SK-N-DZ (cell line): ENCODE measurements at places on chromosomes 7 and 10.

GRCh38 chr7:37686556-37687345 lies 3.2 kb downstream of the GPR141 start:
- no peak for DNase-seq

DNA sequence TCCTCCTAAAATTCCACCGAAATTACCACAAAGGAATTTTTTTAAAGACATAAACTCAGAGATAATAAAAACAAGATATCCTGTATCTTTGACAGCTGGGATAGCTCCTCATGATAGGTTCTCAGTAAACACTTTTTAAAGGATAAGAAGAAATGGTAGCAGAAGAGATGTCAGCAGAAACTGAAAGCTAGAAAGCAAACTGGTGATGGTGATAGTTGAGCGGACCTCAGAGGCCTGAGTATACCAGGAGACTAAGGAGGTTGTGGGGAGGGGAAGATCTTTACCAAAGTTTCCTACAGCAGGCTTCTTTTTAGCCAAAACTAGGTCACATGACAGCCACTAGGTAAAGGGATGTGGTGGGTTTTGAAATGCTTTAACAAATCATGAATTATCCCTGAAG lies 22.5 kb downstream of the PCGF5 start:
- DNase-seq = no peak

DNA sequence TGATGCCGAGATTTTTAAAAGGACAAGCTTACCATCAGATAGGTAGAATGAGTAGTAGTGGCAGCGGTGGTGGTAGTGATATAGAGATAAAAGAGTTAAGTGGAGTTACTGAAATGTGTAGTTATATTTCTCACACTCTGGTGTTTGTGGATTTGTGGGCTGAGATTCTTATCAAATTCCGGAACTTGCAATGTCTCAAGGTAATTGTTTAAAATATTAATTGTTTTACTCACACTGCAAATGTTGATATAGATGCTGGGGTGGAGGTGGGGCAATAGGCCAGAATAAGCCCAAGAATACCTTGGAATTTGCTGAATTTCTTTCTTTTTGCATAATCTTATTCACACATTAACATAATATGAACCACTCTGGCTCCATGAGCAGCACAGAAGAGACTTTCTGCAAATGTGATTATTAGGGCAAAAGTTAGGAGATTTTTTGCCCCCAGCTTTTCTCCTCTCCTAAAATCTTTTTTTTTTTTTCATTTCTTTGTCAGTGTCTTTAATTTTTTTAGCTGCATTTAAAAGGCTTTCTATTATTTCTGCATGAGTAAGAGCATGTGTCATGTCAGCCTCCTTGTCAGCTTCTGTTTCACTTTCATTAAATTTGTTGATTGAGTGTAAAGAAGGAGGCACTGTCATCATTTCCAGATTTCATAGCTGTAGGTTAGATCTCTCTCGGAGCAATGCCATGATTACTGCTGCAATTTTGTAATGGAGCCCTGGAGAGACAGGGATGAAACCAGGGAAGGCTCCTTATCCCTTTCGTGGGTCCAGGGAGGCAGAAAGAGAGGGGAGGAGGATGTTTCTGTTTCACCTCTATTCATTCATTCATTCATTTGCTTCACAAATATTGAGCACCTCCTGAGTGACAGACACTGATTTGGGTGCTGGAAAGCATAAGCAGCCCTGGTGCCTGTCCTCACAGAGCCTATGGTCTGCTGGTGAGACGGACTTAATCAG lies 13.1 kb upstream of the SGMS1 start:
- DNase-seq = no peak

DNA sequence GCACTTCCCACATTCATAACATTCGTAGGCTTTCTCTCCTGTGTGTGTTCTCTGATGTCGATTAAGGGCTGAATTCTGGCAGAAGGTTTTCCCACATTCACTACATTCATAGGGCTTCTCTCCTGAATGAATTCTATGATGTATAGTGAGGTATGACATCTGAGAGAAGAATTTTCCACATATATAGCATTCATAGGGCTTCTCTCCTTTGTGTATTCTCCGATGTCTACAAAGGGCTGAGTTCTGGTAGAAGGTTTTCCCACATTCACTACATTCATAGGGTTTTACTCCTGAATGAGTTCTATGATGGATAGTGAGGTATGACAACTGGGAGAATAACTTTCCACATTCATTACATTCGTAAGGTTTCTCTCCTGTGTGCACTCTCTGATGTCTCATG lies 15.6 kb downstream of the ZNF12 start:
- DNase-seq = no peak

- no peak for DNase-seq
Measured at GRCh38 chr10:113305871-113306270, 247.0 kb upstream of the HABP2 start.

DNA sequence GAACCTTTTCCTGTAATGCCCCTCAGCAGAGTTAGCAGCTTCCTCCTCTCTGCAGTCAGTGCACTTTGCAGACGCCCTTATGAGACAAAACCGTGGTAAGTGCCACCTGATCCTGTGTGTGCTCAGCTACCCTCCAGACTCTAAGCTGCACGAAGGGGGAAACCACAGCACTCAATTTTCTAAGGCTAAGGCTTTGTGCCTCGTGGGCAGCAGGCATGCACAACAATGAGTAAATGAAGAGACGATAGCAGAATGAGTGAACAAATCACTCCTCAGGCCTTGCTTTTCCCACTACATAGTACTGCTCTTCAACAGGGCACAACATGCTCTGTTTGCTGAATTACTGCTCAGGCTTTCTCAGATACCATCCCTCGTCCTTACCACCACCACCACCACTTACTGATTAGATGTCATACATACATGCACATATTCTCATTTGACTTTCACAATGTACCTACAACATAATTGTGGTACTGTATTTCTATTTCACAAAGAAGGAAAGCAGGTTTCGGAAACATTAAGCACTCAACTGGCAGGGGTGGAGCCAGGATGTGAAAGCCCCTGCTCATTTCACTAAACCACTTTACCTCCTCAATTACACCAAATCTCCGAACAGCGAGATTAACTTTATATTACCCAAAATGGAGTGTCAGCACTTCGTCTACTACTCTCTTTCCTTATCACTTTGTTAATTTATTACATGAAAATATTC lies 85.4 kb downstream of the ICA1 start:
- DNase-seq = no peak

DNA sequence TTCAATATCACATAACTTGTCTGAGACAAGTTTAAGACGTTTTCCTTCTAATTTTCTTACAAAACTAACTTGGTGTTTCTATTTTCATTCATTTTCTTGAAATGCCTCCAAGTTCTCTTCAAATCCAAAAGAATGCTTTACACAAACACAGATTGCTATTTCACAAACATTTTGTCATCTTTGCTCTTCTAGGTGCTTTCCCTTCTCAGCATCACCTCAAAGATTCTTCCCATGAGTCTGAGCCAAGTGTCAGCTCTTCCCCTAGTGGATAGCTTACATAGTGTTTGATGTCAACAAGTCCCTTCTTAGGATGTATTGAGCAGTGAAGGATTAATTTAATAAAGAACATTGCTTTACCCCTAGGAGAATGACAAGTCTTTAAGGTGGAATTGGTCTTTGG lies 38.1 kb upstream of the SEMA3A start:
- DNase-seq = peak; percentile 3

- no peak for DNase-seq
Measured at GRCh38 chr7:158270856-158271413, 316.7 kb downstream of the PTPRN2 start.

DNA sequence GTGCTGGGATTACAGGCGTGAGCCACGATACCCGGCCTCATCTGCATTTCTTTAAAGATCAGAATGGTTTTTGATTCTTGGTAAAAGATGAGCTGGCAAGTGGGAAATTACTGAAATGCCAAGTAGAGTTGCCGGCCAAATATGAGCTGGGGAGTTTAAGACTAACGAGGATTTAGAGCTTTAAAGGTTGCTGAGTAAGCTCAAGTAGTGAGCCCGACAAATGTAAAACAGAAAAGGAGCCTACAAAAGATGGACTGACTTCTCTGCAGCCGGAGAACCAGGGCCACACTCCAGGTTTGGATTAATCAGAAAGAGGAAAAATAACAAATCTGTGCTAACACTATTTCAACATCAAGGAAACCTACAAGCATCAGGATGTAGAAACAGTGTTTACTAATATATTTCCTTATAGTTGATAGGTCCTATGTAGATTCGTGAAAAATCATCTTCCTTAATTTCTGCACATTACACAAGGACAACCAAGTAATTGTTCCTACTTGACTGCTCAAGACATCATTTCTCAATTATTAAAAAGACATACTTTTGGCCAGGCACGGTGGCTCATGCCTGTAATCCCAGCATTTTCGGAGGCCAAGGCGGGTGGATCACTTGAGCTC lies 49.6 kb downstream of the MPP7 start:
- no peak for DNase-seq

DNA sequence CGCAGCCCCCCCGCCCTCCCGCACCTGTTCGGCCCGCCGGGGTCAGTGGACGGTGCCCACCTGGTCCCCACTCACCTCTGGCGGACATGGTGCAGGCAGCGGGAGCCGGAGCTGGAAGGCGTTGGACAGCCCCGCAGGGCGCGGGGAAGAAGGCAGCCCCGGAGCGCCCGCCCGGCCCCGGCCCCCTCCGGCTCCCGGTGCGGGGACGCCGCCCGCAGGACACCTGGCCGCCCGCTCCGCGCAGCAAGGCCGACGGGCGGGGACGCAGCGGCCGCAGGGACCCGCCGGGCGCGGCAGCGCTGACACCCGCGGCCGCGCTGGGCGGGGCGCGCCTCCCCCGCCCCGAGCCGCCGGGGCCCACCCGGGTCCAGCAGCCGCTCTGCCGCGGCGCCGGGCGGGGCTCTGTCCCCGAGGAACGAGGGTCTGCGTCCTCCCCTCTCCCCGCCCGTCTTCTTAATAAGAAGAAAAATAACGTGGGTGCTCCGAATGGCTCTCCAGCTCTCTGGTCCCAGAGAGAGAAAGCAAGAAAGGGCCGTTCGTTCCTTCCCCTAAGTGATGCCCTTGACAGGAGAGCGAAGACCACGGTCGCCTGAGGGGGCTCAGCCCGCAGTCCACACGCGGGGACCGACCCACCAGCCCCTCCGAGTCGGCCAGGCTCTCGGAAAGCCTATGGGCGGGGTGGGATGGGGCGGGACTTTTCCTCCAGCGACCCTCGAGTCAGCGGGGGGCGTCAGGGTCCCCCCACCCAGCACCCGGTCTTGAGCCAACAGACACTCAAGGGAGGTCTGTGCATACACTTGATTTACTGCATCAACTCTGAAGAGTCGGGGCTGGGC lies 53.4 kb upstream of the FHIP2A start:
- DNase-seq = peak; percentile 42

- DNase-seq = no peak
Measured at GRCh38 chr7:15795393-15795792, 108.9 kb upstream of the MEOX2 start.

DNA sequence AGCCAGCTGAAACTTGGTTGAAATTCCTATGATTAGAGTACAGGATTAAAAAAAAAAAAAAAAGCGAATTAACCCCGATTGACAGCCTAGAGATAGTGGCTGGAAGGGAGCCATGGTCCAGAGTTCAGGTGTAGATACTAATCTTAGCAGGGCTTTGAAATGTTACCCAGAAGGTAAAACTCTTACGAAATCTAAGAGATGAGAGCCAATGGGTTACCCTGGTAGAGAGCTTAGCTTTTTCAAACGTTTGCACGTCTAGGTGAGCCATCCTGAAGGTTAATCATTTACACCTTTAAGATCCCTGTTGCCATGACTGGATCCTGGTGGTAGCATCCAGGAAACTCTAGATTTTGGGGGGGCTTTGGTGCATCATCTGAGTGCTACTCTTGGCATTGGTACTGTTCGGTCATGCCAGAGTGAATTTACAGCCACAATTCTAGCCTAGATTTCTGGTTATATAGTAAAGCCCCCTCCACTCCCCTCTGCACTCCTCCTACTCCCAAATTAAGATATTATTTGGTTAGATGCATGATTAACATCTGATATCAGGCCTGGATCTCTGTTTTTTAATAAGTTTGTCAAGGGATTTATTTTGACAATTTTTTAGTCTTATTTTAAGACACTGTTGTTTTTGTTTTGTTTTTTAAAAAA lies 1.2 kb downstream of the AGFG2 start:
- no peak for DNase-seq

- no peak for DNase-seq
Measured at GRCh38 chr7:30543813-30544525, 39.3 kb upstream of the GGCT start.

GRCh38 chr7:46606761-46607160 lies 685.7 kb upstream of the IGFBP3 start:
- DNase-seq = peak; percentile 26

GRCh38 chr7:28144266-28144665 lies 36.3 kb downstream of the JAZF1 start:
- DNase-seq = peak; percentile 61

DNA sequence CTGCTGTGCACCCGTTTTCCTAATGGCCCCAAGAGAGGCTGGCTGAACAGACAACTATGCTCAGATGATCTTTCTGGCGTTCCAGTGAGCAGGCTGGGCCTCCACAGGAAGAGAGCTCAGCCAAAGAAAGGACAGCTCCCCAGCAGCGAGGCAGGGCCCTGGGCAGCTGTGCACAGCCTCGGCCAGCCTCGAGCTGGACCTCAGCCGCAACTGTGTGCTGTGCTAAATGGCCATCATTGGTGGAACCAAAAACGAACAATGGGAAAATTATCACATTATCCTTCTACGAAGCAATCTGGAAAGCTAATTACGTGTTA lies 97.5 kb downstream of the CTBP2 start:
- no peak for DNase-seq

- DNase-seq = no peak
Measured at GRCh38 chr10:76624470-76624869, 1013.1 kb downstream of the KCNMA1 start.

DNA sequence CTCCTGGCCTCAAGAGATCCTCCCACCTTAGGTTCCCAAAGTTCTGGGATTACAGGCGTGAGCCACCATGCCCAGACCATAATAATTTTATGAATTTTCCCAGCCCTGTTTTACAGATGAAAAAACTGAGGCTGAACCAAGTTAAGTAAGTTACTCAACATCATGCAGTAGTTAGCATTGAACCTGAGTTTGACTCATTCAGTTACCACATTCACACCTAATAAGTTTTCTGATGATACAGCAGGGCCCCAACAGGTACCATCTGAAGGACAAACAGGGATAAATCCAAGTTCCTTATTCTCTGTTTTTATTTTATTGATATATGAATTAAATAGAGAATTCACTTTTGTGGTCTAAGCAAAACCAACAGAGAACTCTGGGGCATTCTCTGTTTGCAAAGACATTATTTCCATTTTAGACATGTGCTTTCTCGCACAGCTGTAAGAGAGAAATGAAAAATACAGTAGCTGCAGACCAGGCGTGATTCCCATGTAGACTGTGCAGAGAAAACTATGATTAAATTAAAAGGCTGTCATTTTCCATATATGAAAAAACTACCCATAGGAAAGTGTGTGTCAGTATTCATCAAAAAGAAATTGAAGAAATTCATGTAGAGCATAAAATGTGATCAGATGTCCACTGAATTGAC lies 26.6 kb downstream of the APBB1IP start:
- DNase-seq = no peak

GRCh38 chr10:72278668-72279393 lies 5.1 kb downstream of the DDIT4 start:
- no peak for DNase-seq

GRCh38 chr10:70810967-70811366 lies 4.8 kb upstream of the SGPL1 start:
- no peak for DNase-seq
